ENCODE measurements at places on chromosomes 6 and 20. TPM values are rescaled to one million over a fixed set of nuclear protein-coding genes. Genes with fewer than 3 reads are reported as not detected.

GRCh38 chr6:25124216-25124715 is 154.9 kb upstream of the CARMIL1 start:
- no peak for DNase-seq

DNA sequence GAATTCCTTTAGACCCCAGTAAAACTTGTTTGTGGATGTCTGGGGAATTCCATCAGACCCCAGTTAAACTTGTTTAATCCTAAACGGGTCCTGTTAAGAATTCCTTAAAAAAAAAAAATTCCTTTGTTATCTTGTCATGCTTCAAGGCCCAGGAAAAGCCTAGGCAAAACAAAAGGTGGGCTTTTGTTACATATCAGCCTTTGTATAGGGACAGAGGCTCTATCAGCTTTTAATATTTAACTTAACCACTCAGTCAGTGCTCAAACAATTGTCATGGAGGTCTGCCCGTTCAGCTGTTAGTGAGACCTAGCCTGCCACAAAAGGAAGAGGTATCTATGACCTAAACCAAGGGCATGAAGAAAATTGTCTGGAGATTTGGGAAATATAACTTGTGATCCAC is 53.1 kb downstream of the SLC22A1 start:
- DNase-seq = no peak

GRCh38 chr6:1616701-1617463 is 7.2 kb downstream of the FOXC1 start:
- DNase-seq = no peak

DNA sequence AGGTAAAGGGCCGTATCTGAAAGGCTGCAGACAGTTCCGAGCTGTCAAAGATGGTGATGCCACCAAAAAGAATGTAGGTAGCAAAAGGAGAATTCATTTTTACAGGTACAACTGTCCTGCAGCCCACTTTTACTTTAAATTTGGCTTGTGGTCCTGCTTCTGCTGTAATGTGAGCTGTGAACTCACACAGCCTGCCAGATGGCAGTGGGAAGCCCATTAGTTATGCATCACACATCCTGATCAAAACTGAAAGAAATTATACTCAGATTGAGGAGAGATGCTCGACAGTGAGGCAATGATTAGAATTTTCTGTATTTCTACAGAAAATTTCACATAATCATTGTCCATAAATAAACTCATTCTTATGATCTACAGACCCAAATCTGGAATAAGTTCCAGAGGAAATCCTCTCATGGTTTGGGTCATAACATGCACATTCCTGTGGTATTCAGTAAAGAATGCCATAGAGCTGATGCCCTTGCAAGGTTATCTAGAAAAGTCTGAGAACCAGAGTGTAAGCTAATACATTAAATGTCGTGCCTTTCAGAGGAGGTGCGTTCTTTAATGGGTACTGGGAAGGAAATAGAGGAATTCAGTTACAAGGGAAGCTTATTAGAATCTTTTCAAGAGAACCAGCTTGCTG is 23.9 kb upstream of the E2F3 start:
- no peak for DNase-seq

- peak; percentile 74 for DNase-seq
These were observed 1.0 kb downstream of the CCN2 start for GRCh38 chr6:131949909-131950766.

DNA sequence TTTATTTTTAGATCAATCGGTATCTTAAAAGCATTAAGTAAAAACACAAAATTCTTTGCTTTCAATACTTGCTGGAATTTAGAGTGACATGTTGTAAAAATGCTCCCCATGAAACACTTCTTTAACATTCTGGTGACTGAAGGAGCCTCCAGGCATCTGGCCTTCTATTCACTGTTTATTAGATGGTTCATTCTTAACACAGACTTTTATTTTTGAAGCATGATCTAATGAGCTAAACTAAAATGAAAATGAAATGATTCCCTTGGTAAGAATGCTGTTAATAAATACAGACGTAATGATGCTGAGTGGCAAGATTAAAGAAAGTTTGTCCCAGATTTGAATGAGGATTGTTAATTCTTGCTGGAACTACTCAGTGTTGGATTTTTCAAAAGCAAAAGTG is 698.4 kb downstream of the TENT5A start:
- no peak for DNase-seq

- no peak for DNase-seq
These were observed at the start of gene LST1 for GRCh38 chr6:31586008-31586407. Gene LST1, plus strand, starts transcription at chr6:31586277. Its CDS starts 1,023 bp downstream, at chr6:31587300.

DNA sequence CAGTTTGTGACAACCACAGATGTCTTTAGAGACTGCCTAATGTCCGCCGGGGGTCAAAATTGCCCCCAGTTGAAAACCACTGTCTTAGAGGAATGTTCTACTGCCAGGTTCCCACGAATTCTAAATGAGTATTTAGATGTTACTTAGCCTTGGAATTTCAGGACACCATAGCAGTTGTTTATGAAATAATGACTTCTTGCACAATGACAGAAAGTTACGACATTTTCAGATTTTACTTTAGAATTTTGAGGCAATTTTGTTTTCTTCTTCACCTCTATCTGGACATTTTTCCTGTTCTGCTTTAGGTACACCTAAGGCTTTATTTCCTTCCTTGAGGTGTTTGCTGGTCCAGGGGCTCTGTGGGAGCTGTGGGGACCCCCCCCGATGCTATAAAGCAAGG is 83.4 kb downstream of the CCDC170 start:
- DNase-seq = no peak

GRCh38 chr6:95551678-95552324 is 25.5 kb upstream of the MANEA start:
- no peak for DNase-seq

DNA sequence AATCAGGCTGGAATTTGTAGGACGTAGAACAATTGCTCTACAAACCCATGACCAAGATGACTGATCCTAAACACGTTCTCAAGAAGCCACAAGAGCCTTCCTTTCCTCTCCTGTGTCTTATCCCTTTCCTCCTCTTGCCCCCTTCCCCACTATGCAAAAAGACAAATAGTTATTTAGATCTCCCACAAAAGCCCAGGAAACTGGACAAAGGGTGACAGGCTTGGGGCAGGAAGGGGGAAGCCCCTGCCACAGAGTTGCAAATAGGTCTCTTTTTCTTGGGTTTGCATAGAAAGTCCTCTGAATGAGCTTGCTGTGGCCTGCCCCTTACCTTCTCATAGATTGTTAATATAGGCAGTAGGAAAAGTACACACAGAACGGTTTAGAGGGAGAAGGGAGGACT is 377.1 kb upstream of the BTBD3 start:
- no peak for DNase-seq

DNA sequence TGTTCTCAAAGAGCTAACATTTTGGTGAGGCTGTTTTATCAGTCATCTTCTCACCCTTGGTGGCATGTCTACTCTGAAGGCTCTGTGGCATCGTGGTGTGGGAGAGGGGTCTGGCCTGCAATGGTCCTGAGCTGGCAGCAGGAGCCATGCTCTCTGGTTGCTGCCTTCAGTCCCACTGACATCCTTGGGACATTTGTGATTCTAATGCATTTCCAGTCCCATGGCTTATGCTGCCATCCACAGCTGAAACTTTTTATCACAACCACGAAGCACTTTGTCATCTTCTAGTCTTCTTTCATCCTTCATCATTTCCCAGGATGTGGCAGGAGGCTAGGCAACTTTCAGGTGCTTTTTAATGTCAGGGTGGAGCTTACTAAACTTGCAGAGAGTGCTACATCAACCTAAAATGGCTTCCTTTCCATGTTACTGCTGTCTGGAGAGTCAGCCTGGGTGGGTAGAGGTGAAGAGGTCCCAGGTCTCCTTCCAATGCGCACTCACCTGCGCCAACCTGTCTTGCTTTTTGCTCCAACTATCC is 77.1 kb downstream of the GPR63 start:
- DNase-seq = no peak

DNA sequence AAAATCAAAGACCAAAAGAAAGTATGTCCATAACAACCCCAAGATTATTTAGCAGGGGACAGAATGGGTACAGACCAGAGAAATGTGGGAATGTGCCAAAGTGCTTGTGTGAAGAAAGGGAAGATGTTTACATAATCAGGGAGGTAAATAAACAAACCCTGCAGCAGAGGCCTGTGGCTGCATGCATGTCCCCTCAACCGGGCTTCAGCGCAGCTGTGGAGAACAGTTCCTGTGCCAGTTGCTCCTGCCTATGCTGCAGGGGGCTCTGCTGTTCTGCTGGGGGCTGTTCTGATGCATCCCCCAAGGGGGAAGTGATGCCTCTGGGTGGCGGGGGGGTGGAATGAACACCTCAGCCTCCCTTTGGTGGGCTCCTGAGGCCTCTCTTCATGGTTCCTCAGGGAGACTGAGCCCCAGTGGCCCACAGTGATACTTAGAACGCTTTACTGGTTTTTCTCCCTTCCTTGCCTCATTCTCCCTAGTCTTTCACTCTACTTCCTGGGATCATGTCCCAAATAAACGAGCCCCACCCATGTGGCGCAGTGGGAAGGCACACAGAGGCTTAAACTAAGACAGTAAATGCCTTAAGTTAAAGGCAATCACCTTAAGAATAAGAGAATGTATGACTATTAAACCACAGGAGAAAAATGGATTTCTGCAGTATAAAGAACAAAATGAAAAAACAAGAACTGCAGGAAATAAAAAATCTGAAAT is 23.0 kb downstream of the RAB23 start:
- no peak for DNase-seq

GRCh38 chr20:22052025-22052650 is 346.7 kb downstream of the PAX1 start:
- DNase-seq = no peak

ZSCAN23 gene
- total RNA-seq = 1.4 TPM

SLCO4A1 gene
- total RNA-seq = 5.3 TPM

MLN gene
- not detected for total RNA-seq

MROH8 gene
- 10.0 TPM for total RNA-seq

MMP24 gene
- total RNA-seq = 0.66 TPM

OTOR gene
- not detected for total RNA-seq
